Globus pallidus (tissue), 1 donor: ENCODE measurements at places on chromosomes 2 and 18.

DNA sequence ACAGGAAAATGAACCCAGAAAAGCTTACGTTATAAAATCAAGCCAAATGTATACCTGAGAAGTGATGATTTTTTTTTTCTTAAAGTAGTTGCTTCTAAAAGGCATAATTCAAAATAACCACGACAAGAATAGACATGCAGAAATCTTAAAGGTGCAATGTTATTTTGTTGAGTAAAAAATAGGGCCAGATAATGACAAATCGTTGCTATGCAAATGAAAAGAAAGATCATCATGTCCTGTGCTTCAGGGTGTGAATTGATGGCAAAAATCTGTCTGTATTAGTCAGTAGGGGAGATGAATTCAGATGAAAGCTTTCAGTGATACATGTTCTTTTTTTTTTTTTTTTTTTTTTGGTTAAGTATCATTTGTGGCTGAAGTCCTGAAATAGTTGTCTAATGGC lies 24.0 kb downstream of the LYPD6B start:
- no peak for DNase-seq

- DNase-seq = peak; percentile 27
Measured at GRCh38 chr2:168060986-168061750, 186.2 kb downstream of the STK39 start.

GRCh38 chr2:133562558-133562957 lies 5.7 kb downstream of the NCKAP5 start:
- DNase-seq = no peak

GRCh38 chr2:162591403-162592083 lies 247.0 kb downstream of the KCNH7 start:
- DNase-seq = no peak

DNA sequence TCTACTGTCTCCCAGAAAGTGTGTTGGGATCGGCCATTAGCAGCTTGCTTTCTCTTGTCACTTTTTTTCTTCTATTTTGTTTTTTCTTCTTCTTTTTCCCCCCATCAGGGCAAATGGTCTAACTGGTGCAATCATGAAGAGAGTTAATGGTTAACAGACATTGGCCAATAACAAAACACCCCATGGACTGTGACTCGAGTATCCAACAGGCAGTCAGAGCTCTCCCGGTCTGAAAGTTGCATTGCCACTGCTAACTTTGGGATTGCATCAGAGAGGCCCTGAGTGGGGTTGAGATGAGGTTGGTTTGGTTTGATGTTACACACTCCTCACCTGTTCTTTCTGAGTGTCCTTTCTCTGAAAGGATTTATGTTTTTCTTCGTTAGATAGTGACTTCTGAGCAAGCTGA lies 12.9 kb upstream of the SNORC start:
- no peak for DNase-seq

GRCh38 chr2:172639256-172639655 lies 83.4 kb downstream of the PDK1 start:
- no peak for DNase-seq

- no peak for DNase-seq
Measured at GRCh38 chr18:13658436-13659204, 67.7 kb downstream of the FAM210A start.

DNA sequence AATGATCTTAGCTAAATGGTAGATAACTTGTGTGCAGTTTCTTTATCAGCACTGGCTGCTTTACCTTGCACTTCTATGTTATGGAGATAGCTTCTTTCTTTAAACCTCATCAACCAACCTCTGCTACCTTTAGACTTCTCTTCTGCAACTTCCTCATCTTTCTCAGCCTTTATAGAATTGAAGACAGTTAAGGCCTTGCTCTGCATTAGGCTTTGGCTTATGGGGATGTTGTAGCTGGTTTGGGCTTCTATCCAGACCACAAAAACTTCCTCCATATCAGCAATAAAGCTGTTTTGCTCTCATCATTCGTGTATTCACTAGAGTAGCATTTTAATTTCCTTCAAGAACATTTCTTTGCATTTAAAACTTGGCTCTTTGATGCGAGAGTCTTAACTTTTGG lies 123.7 kb downstream of the PIK3C3 start:
- no peak for DNase-seq

DNA sequence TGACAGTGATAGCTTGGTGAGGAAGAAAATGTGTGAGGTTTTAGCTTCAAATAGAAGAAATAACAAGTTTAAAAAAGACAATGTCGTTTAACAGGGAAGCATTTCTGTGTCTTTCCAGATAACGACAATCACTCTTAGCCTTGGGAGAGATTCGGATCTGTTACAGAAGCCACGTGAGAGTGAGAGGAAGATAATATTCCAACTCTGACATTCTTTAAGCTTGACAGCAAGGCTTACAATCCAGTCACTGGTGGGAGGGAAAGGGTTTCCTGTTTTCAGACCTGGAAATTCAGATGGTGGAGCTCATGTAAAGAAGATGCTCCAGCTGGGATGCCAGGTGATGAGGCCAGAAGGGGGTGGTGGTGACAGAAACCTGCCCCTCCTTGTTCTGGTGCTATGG lies 30.8 kb downstream of the FBXO48 start:
- DNase-seq = no peak

GRCh38 chr18:23631746-23632145 lies 31.0 kb downstream of the ANKRD29 start:
- DNase-seq = no peak

DNA sequence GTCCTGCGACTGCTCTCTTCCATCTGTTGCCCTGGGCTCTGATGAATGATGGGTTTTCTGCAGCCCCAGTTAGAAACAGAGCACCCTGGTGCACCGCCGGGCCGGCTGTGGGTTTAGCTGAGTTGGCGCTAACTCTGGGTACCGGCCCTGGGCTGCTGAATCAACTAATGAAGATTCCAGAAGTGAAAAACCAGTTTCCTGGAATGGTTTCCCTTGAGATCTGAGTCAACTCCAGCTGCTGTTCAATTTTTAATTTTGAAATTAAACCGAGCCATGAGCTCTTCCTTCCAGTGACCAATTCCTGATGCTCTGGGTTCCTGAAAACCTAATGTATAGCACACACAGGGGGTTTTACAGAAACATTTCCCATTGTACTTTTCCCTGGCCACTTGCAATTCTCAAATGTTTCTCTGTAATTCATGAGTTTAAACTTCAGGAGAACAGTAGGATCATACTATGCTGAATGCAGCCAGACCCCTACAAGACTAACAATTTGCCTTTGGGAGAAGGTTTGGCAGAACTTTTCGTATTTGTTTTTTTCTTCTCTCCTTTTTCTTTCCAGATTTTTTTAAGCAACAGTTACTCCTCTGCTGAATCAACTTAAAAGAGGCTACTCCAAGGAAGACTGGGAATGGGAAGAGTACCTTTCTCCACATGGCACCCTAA lies 5.5 kb downstream of the COL6A3 start:
- no peak for DNase-seq

DNA sequence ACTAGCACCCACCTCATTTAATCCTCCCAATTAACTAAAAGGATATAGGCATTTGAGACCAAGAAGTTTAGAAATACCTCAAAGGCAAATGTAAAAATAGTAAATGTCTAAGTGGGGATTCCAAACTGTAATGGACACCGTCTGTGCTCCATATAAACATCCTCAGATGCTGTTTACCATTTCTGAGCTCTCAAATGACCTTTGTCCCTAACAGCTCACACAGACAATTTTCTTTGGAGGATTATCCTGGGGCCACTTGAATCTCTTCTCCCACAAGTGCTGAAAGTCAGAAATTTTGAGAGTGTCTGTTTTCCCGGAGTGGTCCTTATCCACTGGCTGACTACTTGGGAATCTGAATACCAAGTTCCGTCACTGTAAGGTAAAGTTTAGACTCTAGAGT lies 1418.9 kb downstream of the LRP1B start:
- no peak for DNase-seq

DNA sequence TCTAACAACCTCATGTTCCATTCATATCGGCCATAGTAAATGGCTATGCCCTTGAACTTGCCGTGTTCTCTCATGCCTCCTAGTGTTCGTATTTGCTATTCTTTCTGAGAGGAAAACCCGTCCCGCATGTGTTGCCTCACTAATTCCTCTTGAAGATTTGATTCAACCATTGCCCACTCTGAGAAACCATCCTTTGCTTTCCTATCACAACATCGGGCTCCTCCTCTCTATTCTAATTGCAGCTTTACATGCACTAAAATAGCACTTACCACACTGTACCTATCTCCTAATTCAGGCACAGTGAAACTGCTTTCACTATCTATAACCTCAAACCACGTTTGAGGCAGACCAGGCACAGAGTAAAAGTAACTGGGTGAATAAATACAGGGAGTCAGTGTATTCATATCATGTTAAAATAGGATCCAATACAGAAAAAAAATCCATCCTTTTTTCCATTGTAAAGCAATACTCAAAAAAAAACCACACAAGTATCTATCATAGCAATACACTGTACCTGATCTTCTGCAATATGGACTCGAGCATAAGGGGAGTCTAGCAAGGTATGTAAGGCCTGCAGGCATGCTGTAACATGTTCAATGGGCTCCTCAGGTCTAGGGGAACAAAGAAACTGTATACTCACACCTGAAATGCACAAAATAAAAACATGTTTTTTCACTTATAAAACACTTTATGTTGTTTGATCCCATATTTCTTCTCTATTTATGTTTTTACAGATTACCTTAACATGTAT lies 39.0 kb upstream of the STRN start:
- DNase-seq = peak; percentile 13

DNA sequence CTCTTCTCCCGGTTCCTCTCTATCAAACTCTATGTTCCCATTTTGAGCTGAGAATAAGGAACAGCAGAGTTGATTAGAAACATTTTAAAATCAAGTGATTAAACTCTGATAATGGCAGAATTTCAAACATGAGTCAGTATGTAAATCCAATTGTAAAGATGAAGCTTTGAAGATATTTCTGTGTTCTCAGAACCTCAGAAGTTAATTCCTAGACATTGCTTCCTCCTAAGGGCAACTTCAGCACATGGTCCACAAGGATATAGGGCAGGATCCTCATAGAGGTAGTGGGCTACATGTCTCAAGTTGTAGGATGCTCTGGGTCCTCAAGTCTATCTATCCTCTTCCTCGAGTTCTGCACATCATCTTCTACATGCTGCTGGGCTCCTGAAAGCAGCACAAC lies 46.3 kb downstream of the QPCT start:
- no peak for DNase-seq

DNA sequence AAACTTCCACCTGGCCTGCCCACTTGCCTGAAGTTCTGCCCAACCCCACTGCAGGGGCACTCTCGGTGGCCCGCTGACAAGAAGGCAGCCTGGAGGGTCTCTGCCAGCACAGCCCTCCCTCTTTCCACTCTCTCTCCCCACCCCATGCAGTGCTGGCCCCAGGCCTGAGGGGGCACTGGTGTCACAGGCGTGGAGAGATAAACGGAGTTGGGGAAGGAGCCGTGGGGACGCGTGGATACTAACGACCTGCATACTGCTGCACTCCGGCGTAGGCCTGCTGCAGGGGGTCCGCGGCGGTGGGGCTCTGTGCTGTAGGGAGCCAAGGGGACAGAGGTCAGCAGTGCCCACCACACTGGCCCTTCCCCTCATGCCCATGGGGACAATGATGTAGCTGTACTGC lies 299.3 kb downstream of the CELF4 start:
- no peak for DNase-seq

DNA sequence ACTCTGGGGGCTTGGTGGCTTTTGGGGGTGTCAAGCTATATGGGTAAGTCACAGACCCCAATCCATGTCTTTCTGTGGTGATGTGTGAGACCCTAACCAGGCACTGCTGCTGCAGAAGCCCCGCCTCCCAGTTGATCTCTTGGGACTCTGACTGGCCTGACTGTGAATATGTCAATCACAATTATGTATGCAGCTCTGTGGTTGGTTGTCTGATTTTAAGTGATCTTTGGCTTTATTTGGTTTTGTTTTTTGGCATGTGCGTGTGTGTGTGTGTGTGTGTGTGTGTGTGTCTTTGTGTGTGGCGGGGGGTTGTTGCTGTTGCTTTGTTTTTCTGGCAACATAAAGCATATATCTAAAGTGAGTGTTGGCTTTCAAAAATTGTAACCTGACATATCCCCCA lies 78.5 kb upstream of the GLS start:
- no peak for DNase-seq

DNA sequence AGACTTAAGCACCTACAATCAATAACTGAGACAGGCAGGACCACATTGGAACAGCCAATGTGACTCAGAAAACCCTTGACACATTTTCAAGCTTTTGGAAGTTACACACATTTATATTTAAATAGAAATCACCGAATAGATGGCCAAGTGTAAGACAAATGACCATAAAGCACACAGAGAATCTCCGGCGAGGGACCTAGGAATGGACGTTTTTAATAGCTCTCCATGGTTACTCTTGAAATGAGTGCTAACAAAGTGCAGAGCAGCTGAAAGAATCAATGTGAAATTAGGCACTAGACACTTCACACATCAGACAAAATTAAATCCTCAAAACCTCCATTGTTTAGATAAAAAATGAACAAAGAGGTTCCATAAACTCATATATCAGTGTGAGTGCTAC lies 376.9 kb downstream of the DLGAP1 start:
- no peak for DNase-seq

DNA sequence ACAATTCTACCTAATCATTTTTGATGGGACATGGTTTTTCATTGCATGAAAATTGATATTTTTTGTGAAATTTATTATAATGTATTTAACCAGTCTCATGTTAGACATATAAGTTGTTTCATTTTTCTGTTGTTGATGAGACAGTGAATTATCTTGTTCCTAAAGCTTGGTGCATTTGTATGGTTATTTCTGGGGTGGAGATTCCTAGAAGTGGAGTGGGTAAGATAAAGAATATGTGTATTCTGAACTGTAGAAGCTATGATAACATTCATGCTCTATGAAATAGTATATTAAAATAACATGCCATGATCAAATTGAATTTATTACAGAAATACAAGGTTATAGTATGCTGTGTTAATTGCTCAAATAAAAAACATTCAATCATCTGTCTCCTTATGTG lies 69.2 kb downstream of the BOLA3 start:
- DNase-seq = no peak

DNA sequence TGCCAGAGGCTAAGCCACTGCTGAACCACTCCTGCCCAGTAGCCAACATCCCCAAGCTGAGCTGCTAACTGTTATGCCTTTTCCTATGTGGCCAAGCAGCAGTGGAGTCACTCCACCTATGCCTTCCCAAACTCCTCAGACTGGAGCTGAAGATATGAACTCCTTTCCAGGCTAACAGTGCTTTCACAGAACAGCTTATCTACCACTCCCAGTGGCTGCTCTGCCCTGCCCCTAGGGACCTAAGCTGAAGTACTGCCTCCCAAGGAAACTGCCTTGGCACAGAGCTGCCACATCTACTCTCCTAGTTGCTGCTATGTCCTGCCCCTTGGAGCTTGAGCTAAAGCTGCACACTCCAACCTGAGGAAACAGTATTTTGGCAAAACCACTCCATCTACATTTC lies 275.9 kb downstream of the RBM43 start:
- DNase-seq = no peak

GRCh38 chr2:61670591-61671501 lies 132.7 kb upstream of the XPO1 start:
- DNase-seq = peak; percentile 95

- DNase-seq = no peak
Measured at GRCh38 chr2:171341394-171342066, 92.3 kb downstream of the METTL8 start.
